ENCODE measurements at places on chromosomes 13 and 19.

DNA sequence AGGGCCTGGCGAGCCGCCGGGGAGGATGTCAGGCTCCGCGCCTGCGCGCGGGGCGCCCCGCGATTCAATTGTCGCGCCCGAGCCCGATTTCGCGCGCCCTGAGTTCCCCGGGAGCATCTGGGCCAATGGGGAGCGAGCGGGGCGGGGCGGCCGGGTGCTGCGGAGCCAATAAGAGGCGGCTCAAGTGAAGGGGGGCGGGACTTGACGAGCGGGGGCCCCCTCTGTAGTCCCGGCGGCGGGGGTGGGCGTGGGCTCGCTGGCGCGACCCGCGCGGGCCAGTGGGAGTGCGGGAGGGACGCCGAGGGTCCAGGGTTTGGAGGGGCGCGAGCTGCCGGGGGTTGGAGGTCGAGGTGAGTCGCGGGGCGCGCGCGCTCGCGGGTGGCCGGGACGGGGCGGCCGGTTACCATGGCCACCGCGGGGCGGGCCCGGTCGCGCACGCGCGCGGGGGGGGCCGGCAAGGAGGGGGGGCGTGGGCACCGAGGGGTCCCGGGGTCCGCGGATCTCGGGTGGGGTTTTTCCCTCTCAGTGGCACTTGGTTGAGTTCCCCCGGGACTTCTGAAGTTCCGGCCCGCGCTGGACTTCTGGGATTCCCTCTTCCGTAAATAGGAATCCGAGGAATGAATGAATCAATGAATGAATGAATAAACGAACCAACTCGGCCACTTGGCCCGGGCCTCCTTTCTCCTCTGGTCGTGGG is 744 bp downstream of the UHRF1 start:
- DNase-seq = peak; percentile 93

GRCh38 chr13:60303166-60303565 is 93.9 kb upstream of the TDRD3 start:
- DNase-seq = no peak

GRCh38 chr13:74305876-74306275 is 171.7 kb upstream of the KLF12 start:
- no peak for DNase-seq

DNA sequence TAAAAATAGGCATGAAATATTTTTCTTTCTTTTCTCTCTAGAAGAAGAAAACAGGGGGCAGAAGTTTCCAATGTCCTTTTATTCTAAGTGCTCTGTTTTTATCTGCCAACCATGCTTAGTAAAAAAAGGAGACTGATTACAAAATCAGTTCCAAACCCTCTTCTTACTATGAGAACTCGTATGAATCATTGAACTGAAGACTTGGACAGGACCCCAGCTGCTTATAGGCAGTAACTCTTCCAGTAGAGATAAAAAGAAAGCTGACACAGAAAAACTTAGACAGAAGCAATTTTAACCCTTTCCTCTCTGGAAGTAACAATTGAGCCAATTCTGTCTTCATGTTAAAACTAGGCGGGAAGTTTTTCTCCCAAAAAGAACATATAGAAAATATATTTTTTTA is 24.5 kb upstream of the FREM2 start:
- DNase-seq = no peak

- no peak for DNase-seq
These were observed 6.9 kb downstream of the SYDE1 start for GRCh38 chr19:15114153-15114540.

DNA sequence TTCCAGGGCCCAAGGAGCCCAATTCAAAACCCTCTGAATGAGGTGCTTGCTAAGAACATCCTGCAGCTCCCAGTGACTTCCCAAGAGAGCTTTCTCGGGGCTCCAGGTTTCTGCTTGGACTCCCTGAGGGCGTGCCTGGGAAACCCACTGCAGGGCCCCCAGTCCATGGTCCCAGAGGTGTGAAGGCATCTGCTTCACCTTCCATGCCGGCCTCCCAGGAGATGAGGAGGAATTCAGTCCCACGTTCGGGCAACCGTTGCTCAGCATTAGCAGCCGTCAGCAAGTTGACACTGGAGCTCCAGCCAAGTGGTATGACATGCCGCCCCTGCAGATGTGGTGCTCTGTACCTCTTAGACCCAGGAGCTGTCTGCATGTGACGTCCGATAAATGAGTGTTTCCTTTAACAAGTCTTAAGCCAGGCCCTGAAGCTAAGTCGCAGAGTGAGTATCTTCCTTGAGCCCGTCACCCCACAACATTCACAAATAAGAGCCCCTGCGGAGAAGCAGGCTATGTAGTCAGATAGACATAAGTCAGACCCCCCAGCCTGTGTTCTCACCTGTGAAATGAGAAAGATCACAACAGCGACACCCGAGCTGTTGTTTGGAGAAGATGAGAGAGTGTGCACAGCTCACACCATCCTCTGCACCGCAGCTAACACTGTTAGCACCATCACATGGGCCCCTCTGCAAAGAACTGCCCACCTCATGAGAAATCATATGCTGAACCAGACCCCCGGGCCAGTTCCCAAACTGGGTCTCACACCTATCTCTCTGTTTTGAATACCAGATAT is 150.3 kb downstream of the KATNAL1 start:
- DNase-seq = no peak

- DNase-seq = no peak
These were observed 74.2 kb downstream of the COL4A1 start for GRCh38 chr13:110232756-110233155.

GRCh38 chr19:19443902-19444680 is 38.6 kb downstream of the GATAD2A start:
- no peak for DNase-seq

GRCh38 chr19:50833117-50833801 is at the start of gene KLK15:
KLK15 (minus strand) TSS chr19:50833574; CDS start chr19:50831492, 2,082 bp downstream.
- DNase-seq = no peak

- no peak for DNase-seq
These were observed 1258.6 kb downstream of the PCDH9 start for GRCh38 chr13:65971541-65971940.

DNA sequence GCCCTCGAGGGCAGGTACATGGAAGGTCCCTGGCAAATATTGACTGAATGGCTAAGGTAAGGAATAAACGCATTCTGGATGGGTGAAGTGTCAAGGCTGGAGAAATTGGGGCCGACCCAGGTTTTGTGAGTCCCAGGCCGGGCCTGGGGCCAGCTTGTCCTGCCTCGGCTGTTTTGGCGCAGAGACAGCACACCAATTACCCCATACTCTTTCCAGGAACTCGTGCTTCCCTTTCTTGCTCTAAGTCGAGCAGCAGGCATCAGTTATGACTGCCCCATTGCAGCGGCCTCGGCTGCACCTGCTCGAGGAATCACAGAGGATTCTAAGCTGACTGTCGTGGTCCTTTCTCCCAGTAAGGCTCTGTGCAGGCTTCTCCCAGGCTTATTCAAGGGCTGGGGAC is 67.1 kb downstream of the ZNF536 start:
- no peak for DNase-seq

DNA sequence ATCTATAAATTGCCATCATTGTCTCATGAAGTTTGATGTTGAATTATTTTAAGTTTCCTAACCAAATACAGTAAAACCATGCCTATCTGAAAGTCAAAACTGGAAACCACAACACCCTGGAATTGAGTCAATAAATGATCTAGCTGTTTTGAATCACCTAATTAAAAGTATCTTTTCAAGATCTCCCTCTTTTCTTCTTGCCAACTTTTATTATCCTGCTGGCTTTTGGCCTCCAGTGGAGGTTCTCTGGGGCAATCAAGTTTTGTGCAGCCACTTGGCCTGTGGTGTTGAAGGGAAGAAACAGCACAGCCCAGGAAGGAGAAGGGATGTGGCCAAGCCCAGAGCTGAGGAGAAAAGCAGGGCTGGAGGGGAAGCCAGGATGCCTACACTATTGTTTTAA is 255.4 kb downstream of the COG6 start:
- no peak for DNase-seq

DNA sequence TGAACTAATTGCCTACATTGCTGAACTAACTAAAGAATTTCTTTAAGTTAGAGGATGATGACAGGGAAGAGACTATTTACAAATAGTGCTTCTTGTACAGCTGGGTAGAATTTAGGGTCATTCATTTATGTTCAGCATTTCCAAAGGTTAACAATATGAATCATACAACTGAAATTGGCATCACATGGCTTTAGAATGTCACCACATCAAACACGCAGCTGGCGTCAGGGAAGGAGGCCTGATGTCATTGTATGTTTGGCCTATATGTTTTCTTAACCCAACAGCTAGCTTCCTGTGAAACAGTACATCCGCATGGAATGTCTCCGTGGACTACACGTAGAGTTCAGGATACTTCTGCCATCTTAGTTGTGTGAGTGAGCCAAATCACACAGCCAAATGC is 99.0 kb upstream of the TNFSF11 start:
- DNase-seq = no peak

- no peak for DNase-seq
These were observed 4.5 kb upstream of the VN1R4 start for GRCh38 chr19:53272044-53272443.

- DNase-seq = no peak
These were observed 2.9 kb upstream of the C13orf42 start for GRCh38 chr13:51113969-51114368.

DNA sequence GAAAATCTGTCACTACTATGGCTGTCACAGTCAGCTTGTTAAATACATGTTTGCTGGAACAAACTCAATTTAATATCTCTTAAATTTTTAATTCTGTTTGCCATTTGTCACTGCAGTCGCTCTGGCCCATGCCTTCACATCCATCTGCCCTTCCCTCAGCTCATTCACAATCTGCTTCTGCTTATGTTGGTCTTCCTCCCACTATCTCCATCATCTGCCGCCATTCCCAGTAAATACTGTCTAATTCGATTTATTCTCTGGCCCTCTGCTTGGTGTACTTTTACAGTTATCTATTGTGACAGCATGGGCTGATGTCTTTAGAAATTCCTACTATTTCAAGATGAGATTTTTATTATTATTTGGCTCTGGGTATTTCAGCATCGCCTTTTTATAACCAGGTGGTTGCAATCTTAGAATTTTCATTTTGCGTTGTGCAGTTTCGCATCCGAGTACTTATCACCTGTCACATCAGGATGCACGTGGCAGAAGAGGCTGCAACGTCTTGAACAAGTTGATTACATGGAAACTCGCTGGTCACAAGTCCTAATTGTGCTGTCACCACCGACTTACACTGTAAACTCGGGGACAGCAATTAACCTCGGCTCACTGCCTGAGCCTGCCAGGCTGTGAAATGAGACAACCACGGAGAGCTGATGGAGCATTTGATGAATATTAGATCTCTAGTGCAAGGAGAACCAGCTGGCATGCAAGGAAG is 158.4 kb downstream of the MYO16 start:
- DNase-seq = no peak

DNA sequence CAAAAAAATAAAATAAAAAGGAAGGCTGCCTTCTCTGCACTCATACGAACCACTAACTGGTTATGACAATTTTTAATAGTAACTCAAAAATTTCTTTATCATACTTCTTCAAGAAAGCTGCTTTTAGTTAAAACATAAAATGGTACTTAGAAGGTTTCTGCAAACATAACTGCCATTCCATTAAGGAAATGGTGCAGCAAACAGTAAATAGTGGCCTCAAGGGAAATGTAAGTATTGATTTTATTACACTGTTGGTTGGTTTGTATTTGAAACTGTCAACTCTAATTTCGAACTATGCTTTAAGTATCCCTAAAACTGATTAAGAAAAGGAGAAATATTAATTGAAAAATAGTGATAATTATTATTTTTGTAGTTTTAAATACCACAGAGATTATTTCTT is 278.0 kb downstream of the DACH1 start:
- DNase-seq = no peak

GRCh38 chr19:13118424-13119193 is 545 bp downstream of the NACC1 start:
- peak; percentile 49 for DNase-seq

- DNase-seq = no peak
These were observed 462 bp upstream of the MPHOSPH8 start for GRCh38 chr13:19632915-19633478.

DNA sequence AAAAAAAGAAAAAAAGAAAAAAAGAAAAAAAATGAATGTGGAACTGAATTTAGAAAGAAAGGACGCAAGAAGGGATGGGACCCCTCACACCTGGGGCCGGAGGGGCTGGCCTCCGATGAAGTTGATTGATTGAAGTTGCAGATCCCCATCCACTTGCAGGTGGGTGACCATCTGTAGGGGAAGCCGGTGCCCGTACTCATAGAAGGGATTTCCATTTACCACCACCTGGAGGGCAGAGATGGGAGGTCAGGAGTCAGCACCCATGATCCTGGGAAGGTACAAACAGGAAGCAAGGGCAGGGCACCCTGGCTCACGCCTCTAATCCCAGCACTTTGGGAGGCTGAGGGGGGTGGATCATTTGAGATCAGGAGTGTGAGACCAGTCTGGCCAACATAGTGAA is 6.4 kb downstream of the LGALS4 start:
- DNase-seq = no peak

DNA sequence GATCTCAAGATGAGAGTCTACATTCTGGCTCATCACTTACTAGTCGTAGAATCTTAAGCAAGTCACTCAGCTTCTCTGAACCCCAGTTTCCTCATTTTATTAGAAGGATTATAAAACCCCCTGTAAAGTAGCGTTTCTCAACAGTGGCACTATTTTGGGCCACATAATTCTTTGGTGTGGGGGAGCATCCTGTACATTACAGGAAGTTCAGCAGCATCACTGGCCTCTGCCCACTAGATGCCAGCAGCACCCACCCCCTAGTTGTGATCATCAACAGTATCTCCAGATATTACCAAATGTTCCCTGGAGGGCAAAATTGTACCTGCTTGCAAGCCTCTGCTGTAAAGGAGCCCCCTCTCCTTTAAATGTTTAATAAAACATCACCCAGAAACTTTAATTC is 22.6 kb downstream of the STARD13 start:
- no peak for DNase-seq

DNA sequence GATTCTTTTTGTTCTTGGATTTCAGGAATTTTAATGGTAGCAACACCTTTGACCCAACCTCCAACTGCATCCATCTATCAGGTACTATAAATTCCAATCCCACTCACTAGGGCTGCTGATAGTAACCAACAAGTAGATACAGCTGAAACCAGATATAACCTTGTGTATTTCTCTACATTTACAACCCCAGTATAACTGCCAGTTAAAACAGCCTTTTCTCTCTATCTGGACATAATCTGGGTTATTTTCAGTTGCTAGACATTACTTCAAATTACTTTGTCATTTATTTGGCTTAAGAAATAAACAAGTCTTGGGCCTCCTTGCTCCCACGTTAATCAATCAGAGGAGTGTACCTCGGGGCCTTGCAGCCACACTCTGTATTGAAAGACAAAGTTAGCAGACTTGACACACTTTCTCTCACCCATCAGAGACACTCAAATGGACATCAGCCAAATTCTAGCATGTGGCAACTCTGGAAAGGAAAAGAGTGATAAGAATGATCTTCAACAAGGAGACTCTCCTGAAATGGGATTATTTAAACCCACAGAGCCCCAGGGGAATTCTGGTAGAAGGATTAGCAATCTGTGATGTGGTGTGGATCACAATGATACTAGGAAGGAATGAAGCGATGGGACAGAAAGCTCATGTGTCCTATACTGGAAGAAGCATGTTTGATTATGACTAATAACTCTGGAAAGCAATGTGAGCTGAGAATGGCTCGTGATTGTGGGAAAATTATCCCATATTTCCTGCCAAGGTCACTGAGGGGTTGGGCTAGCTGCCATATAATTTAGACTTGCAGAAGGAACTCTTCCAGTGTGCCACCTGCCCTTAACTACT is 157.5 kb downstream of the FLT1 start:
- DNase-seq = no peak

- no peak for DNase-seq
These were observed 173.0 kb upstream of the IPO5 start for GRCh38 chr13:97780486-97780885.

Measured in NK-92 treated with Interleukin-12 subunit alpha and Interleukin-12 subunit beta, amount 100 ng/mL, for 24 hours (cell line).